ENCODE measurements at places on chromosomes 16 and 17.
A peak's percentile ranks its signal among the peaks of the same experiment; 100 is the strongest.

DNA sequence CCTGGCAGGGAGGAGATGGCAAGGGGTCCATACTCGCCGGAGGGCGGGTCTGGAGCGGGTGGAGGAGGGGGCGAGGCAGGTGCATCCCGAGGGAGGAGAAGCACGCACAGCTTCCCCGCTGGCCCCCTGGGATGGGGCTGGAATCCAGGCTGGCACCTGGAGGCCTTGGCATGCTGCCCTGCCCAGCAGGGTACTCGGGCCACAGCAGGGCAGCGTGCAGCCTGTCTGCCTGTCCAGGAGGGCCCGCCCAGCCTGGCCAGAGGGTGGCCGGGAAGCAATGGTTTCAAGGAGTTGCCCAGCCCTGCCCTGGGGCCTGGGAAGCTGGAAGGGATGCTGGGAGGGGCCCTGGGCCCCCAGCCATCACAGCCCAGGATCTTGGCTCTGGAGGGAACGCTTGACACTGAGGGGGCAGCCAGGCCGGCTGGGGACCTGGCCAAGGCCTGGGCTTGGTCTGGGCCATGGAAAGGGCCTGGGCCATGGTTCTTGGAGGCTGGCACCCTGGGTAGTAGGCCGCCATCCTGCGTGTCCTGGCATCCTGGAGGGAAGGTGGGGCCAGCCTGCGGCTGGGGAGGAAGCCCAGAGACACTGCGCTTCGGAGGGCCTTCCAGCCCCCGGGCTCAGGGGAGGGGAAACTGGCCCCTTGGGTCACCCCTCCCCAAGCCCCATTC lies 1.1 kb downstream of the GLIS2 start:
- DNase-seq = peak; percentile 79

GRCh38 chr16:68368301-68368888 lies 57.6 kb downstream of the PRMT7 start:
- DNase-seq = no peak

- no peak for DNase-seq
These were observed 26.2 kb downstream of the TNFRSF13B start for GRCh38 chr17:16945663-16946218.

DNA sequence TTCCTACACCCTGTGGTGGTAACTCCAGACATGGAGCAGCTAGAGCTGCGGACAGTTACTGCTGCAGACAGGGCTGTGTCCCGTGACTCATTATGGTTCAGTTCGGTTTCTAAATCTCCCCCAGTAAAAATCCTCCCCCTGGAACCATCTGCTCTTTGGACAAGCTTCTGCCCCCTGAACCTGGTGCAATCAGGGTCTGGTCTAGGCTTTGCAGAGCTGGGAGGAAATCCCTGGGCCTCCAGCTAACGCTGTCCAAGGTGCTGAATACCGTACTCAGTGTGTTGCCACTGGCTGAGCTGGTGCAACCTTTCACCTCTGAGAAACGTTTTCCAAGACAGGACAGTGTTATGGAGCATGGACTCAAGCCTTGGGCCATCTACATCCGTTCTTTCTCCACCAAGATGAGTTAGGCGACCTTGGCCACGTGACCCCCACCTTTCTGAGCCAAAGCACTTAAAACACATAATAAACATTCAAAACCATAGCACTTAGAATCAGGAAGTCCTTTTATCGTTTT lies 142.0 kb downstream of the CPPED1 start:
- no peak for DNase-seq

DNA sequence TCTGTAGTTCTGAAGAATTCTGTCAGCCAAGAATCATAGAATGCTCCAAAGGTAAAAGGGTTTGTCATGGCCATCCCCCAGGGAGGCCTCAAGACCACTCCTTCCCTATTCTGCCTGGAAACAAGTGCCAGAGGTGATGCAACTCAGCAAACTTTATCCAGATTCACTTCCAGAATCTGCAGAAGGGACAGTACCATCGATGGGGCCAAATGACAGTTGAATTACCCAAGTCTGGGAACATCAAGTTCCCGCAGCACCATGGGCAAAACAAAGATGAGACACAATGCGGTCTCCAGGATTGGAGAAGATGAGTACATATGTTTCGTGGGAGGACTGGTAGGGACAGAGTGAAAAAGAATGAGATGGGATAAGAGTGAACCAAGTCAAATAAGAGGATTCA lies 13.7 kb upstream of the TAT start:
- no peak for DNase-seq

Data from NCI-H2081 (cell line).